ENCODE measurements at places on chromosomes 7 and 10.

- DNase-seq: no peak
Measured at GRCh38 chr7:127881564-127881963, 149.7 kb downstream of the LRRC4 start.

- DNase-seq: peak; percentile 88
Measured at GRCh38 chr7:94258418-94259300, 136.0 kb upstream of the COL1A2 start.

DNA sequence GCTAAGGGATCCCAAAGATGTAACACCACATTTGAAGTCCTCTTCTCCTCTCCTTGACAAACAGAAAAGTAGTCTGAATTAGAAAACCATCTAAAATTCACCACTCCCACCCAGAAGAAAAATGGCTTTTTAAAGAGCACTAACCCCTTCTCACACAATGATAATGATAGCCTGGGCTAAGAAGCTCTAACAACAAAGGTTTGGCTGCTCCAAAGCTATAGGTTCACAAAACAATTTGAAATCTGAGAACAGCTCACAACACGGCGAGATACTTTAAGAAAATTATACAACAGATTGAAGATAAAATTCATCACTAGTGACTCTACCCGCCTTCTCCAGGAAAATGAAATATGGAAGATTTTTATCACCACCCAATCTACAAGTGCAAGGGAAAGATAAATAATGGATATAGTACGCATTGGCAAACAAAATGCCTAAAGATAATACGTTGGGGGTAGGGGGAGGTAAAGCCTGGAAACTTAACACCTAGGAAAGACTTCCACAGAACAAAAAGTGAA, 7.4 kb downstream of the ITGB1 start:
- DNase-seq: no peak

- no peak for DNase-seq
Measured at GRCh38 chr7:23167691-23168090, 14.2 kb upstream of the NUP42 start.

DNA sequence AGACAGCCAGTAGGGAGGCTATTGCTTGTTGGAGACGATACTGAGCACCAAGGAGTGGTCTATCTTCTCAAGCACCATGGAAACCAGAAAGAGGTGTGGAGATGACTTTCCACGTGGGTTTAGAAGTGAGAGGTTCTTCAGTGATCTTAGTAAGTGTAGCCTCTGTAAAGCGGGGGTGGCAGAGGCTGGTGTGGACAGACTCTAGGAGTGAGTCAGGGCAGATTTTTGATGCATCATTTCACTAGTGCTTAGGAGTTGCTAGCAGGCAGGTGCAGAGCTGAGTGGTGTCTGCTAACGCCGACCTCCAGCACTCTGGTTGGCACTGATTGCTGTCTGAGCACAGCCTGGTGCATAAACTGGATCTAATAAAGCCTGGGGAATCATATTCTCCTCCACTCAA, 78.4 kb upstream of the ADO start:
- DNase-seq: no peak

DNA sequence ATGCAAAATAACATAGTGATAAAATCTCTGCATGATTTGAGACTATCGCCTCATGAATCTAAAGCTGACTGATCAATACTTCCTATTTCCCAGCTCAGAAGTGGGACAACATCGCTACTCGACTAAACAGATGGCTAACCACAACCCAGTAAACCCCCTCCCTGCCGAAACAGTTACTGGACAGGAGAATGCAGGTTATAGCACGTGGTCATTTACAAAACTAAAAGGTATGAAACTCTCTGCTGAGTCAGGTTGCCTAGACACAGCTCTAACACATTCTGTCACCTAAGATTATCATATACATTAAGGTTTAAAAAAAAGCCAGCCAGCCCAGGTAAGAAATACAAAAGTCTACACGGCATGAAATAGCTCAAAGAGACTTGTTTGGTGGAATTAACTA, 64.0 kb downstream of the CTBP2 start:
- no peak for DNase-seq

DNA sequence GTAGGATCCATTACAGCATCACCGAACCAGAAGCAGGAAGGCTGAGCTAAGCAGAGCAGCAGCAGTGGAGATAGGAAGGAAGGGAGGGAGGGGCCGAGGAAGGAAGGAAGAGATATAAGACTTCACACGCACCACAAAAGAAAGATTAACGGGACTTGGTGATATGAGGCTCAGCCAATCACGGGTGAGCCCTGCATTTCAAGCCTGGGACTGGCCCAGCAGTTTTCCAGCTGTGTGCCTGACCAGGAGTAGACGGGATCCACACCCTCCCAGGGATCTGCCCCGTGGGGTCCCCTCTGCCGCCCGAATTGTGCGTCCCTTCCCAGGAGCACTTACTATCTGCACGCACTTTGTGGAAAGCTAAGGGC, 16.2 kb downstream of the ATG9B start:
- no peak for DNase-seq

DNA sequence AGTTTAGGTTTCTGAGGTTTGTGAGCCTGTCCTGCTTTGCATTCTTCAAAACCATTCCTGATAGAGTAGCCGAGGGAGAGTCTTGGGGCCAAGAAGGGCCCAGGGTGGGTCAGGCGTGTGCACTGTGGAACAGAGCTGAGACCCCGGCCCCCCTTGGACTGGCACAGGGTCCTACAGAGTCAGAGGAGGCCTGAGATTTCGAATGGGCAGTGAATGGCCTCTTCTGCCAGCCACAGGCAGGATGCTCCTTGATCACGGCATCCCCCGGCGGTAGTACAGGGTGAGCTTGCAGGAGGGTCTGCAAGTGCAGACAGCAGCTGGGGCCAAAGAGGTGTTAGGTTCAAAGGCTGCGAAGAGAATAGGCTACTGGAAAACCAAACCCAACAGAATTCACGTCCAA, 4.6 kb downstream of the TRIM56 start:
- DNase-seq: no peak

GRCh38 chr10:90916392-90917237, 4.3 kb downstream of the ANKRD1 start:
- no peak for DNase-seq

- DNase-seq: no peak
Measured at GRCh38 chr10:77421591-77421990, 216.0 kb downstream of the KCNMA1 start.

DNA sequence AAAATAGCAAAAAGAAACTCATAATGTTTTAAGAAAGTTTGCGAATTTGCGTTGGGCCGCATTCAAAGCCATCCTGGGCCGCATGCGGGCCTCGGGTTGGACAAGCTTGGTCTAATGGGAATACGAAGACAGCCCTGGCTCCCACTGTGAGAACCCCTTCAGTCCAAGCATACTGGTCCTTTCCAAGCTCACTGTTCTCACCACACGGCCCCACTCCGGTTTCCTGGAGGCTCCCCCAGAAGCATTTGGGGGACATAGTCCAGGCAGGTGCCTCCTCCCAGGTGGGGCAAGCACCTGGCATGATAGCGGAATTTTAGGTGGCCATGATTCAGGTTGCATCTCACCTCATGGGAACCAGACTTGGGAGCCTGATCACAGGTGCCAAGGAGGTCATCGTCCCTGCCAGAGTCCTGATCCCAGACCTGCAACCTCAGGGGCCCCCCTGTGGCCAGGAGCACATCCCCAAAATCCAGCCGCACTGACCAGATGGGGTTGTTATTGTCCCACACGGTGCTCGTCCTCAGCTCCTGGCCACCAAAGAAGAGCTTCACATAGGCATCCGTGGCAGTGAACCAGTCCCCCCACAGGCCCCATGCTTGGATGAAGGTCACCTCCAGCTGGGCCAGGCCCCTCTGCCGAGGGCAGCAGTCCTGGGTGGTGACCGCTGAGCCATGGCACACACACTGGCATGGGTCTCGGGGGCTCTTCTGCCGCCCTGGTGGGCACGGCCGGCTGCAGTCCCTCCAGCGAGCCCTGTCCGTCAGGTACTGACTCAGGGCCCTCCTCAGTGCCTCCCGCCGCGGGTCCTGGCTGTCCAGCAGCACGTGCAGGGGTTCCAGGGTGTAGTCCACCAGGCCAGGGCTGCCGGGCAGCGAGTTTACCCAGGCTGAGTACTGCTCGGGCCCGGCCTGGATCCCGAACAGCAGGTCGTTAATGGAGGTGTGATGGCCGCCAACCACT, 4.4 kb downstream of the PRF1 start:
- DNase-seq: no peak

GRCh38 chr7:108249453-108249852, 119.3 kb upstream of the LAMB4 start:
- DNase-seq: no peak

DNA sequence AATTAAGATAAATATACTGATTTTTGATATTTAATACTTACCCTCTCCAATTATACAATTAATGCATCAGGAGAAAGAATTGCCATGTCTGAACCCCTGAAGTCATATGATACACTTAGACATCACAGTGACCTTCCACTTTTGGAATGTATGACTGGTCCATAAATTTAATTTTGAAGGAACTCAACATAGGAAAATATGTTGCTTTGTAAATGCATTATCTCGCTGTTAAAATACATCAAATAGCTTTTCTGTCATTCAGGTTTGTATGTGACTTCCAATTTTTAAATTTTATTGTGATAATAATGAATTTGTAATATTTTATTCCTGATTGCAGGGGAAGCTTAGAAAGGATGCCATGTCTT, 631.9 kb upstream of the ANKRD30A start:
- DNase-seq: no peak

GRCh38 chr10:71246591-71247413, 34.4 kb downstream of the UNC5B start:
- no peak for DNase-seq

DNA sequence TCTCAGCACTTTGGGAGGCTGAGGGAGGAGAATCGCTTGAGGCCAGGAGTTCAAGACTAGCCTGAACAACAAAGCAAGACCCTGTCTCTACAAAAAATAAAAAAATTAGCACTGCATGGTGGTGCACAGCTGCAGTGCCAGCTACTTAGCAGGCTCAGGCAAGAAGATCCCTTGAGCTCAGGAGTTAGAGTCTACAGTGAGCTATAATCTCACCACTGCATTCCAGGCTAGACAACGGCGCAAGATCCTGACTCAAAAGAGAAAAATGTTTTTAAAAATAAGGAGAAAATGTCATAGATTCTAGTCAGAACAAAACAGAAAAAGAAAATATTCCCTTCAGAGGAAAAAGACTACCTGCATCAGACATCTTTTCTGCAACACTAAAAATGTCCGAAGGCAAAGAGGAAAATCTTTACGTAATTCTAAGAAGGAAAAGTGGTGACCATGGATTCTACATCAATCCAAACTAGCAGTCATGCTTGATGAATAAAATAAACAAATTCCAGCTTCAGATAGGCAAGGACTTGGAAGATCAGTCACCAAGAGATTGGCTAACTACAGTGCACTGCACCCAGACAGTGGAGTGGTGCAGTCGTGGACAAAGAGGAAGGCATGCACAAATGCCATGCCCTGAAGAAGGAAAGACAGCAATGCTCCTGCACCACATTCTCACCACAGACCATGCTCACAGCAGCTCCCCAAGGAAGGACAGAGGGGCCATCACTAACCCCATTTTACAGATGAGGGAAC, 54.3 kb downstream of the ERCC6 start:
- no peak for DNase-seq

DNA sequence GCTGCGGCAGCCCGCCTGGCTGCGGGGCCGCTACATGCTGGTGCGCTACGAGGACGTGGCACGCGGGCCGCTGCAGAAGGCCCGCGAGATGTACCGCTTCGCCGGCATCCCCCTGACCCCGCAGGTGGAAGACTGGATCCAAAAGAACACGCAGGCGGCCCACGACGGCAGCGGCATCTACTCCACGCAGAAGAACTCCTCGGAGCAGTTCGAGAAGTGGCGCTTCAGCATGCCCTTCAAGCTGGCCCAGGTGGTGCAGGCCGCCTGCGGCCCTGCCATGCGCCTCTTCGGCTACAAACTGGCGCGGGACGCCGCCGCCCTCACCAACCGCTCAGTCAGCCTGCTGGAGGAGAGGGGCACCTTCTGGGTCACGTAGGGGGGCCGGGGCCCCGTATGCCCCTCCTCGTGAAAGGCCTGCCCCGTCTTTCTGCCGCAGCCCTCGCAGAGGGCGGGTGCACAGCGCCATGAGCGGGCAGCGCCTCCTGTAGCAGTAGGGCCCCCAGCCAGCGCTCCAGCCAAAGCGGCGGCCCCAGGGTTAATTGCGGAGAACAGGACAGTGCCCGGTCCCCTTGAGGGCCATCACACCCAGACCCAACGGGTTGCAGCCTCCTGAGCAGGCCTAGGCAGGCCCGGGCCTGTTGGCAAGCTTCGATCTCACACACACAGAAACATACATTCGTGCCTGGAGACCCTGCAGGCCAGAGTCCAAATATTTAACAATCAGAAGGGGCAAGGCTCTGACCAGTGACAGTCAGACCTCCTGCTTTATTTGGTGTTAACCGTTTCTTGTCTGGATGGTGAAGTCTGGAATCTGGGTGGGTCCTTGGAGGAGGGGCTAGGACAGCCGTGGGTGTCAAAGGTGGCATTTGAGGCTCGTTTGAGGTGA, 44.1 kb downstream of the CHST3 start:
- no peak for DNase-seq

DNA sequence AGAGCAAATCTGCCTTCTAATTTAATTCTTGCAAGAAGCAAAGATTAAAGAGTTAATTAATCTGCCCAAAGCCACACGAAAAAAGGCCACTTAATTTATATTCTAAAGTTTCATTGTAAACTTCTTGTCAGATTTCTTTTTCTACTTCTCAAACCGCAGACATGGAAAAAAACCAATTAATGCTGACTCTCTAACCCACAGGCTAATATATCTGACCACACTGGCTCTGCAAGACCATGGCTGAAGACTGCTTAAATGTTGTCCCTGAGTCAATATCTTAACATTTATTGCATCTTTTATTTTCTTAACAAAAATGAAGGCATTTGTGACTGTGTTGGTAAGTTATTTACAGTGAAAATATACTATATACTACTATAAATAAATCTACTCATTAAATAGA, 234.0 kb upstream of the SP8 start:
- no peak for DNase-seq

DNA sequence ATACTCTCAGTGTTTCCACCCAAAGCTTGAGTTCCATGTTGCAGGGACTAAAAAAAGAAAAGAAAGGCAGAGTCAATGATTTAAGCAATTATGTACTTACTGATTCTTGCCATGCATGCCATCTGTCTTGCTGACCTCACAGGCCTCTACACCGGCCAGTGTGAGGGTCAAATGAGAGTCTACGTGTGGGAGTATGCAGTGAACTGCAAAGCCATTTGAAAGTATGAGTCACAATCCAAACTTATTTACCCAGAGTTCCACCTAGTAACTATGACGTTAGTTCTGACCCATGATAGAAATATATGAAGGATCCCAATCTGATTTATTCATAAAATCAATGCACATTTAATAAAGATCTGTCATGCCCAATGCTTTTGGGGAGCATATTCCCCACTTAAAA, 26.5 kb downstream of the PDE1C start:
- DNase-seq: no peak

- DNase-seq: peak; percentile 89
Measured at GRCh38 chr7:87876040-87876868, at the start of the genes DBF4 and SLC25A40. Gene DBF4 (plus strand): TSS chr7:87876493. CDS start chr7:87876733, 240 bp downstream. Gene SLC25A40 (minus strand): TSS chr7:87876360. CDS start chr7:87858727, 17,633 bp downstream.

DNA sequence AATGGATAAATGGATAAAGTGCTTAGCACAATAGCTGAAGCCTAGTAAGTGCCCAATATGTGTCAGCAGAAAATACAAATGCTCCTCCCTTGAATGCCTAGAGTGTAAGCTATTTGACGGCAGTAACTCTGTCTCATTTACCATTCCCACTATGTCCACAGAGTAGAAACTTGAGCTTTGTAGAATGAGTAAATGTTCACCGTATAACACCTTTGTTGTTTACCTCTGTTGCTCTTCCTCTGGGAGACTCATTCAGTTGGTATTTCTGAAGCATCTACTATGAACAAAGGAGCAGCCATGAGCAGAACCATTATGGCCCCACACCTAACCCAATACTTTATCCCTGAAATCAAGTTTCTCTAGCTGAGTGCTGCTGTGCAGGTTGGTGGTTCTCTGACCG, 8.4 kb upstream of the SLC16A12 start:
- DNase-seq: no peak

All from NCI-H524 treated with DMSO at 0.1 percent for 48 hours (cell line).